ENCODE measurements at places on chromosomes 6 and 20. TPM values are rescaled to one million over a fixed set of nuclear protein-coding genes. Genes with fewer than 3 reads are reported as not detected.
A peak's percentile ranks its signal among the peaks of the same experiment; 100 is the strongest.

GRCh38 chr6:35754452-35755277 lies 17.8 kb downstream of the ARMC12 start:
- no peak for DNase-seq
- peaks cover 10% of the 10 kb centered on the region for H3K27me3 ChIP-seq
- no peaks in the 10 kb centered on the region for H3K4me1 ChIP-seq
- no peak overlapping the region for H3K4me3 ChIP-seq

DNA sequence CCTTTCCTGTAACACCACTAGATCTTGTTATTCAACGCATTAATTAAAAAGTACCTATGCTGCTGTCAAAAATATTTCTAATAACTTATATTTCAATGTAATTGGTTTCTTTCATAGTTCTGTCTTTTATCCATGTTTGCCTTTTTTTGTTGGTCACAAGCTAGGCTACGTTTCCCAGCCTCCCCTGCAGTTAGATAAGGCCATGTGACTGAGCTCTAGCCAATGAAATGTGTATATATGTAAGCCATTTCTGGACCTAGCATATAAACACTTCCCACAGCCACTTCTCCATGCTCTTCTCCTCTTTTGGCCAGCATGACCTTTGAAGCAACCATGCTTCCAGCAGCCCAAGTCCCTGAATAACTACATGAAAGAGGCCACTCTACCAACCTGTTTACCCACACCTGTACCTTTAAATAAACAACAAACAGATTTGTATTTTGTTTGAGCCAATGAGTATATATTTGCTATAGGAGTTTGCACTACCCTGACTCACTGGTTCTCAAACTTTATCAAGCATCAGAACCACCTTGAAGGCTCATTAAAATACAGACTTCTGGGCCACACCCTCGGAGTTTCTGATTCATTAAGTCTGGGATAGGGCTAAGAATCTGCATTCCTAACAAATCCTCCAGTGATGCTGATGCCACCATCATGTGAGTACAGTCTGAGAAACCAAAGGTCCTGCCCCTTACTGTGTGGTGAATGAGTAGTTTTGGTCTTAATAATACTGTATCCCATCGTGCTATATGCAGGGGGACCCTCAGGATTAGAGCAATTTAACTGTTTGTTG lies 45.6 kb upstream of the BEND6 start:
- no peaks in the 10 kb centered on the region for H3K27me3 ChIP-seq
- H3K4me3 ChIP-seq: no peak overlapping the region
- H3K36me3 ChIP-seq: no peaks in the 10 kb centered on the region
- DNase-seq: no peak
- H3K27ac ChIP-seq: no peak overlapping the region
- H3K4me1 ChIP-seq: peaks cover 2% of the 10 kb centered on the region

DNA sequence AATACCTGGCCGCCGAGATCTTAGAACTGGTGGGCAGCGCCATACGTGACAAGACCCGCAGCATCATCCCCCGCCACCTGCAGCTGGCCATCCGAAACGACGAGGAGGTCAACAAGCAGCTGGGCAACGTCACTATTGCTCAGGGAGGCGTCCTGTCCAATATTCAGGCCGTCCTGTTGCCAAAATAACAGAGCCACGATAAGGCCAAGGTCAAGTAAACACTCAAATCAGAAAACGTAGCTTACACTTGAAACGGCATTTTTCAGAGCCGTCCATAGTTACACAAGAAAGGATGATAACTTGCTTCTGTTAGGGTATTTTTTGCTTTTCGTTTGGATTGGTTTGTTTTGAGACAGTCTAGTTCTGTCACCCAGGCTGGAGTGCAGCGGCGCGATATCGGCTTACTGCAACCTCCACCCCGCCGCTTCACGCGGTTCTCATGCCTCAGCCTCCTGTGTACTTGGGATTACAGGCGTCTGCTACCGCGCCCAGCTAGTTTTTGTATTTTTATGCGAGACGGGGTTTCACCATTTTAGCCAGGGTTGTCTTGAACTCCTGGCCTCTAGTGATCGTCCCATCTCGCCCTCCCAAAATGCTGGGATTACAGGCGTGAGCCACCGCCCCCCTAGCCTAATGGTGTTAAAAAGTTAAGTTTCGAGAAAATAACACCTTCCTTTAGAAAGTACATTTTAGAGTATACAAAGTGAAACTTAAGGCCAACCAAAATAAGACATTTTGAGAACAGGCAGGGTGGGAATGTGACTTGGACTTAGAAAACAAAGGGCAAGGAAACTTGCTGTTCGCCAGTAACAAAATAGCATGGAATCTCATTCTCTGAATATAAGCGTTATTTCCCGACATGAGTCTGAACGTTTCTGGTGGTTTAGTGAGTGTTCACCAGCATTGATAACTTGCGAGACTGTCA lies 42.8 kb upstream of the HFE start:
- H3K27ac ChIP-seq: peak overlapping the region; percentile 92
- no peak for DNase-seq

The GDAP1L1 gene
- not detected for total RNA-seq

DNA sequence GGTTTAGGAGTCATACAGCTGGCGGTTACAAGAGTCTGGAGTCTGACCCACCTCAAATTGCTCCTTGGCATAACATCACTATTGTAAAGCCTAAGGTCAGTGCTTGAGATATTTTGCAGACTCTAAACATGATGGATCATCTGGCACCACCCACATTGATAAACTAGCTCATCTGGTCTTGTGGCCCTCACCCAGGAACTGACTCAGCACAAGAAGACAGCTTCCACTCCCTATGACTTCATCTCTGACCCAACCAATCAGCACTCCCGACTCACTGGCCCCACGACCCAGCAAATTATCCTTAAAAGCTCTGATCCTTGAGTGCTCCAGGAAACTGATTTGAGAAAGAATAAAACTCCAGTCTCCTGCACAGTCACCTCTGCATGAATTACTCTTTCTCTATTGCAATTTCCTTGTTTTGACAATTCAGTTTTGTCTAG lies 115.9 kb downstream of the CD24 start:
- no peak overlapping the region for H3K27ac ChIP-seq
- H3K36me3 ChIP-seq: no peaks in the 10 kb centered on the region
- no peaks in the 10 kb centered on the region for H3K4me1 ChIP-seq
- no peaks in the 10 kb centered on the region for H3K27me3 ChIP-seq
- DNase-seq: no peak

DNA sequence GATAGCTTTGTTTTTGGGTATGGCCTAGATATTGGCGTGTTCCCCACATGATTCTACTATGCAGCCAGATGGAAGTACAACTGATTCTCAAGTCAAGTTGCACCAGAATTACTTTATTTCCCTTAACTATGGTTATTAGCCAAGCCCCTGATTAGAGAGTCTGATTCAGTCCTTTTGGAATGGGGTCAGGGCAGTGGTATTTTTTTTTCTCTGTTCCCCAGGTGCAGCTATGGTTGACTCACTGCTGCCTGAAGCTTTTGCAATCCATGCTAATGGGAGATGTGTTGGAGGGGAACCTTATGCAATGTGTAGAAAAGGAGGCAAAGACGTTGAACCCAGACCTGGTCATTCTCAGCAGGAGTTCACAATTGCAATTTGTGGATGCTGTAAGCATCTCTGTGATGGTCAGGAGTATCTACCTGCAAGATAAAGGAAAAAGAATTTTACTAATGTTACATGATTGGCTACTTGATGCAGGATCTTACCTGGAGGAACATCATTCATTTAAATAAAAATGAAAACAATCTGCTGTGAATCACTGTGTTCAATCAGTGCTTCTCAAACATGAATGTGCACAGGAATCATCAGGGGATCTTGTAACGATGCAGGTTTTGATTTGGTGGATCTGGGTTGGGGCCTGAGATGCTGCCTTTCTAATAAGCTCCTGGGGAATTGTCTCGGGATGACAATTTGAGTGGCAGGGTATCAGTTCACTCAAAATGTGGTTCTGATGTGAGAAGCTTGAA lies 49.4 kb downstream of the PFDN4 start:
- no peaks in the 10 kb centered on the region for H3K27me3 ChIP-seq
- H3K4me1 ChIP-seq: no peaks in the 10 kb centered on the region
- no peak overlapping the region for H3K4me3 ChIP-seq

The COL11A2 gene
- total RNA-seq: 1.7 TPM

GRCh38 chr20:24289737-24290481 lies 179.5 kb upstream of the SYNDIG1 start:
- no peak for DNase-seq
- no peak overlapping the region for H3K4me3 ChIP-seq
- H3K27me3 ChIP-seq: no peaks in the 10 kb centered on the region
- H3K4me1 ChIP-seq: no peaks in the 10 kb centered on the region
- H3K27ac ChIP-seq: no peak overlapping the region

DNA sequence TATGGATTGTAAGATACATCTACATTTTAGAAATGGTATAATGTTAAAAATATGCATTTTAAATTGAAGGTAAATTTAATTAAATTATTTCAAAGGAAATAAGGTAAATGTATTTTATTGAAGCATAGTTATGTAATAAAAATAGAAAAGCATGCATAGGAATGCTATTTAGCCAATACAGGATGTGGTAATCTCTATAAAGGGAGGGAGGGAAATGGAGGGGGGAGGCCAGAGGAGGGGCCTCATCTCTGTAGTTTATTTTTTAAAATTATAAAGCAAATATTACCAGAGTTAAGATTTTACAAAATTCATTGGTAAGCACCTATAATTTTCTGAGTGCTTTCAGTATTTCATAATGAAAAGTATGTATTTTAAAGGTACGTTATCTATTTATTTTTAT lies 27.2 kb downstream of the SLC16A10 start:
- H3K36me3 ChIP-seq: no peaks in the 10 kb centered on the region
- DNase-seq: no peak
- H3K27me3 ChIP-seq: peaks cover 10% of the 10 kb centered on the region
- no peaks in the 10 kb centered on the region for H3K4me1 ChIP-seq
- no peak overlapping the region for H3K27ac ChIP-seq
